ENCODE measurements at places on chromosomes 3 and 15.

- no peak for DNase-seq
These were observed 163.4 kb downstream of the XXYLT1 start for GRCh38 chr3:195107593-195107992.

- no peak for DNase-seq
These were observed 234.8 kb downstream of the NR2F2 start for GRCh38 chr15:96565266-96565665.

DNA sequence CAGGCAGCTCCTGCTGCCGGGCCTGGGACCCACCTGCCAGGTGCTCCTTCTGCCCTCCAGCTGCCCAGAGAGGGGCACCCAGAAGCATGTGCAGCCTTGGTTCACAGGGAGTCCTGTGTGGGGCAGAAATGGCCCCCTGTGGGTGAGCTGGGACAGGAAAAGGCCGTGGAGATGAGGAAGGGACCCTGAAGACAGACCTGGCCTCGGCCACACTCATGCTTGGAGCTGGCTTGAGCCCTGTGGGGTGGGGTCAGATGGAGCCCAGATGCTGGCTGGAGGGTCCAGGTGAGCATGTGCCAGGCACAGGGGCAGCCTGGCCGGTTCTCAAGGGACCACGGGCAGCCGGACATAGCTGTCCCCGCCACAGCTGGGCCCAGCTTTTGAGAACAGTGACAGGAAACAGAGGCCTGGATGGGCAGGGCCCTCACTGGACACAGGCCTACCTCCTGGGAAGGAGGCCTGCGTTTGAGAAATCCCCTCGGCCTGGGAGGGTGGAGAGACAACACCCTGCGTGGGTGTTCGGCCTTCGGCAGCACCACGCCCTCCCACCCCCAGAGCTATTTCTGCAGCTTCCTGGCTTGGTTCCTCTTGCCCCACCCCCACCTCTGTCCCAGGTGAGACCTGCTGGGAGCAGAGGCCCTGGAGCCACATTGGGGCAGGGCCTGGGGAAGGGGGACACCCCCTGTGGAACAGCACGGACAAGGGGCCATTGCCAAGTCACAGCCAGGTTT is 132.6 kb upstream of the MEF2A start:
- DNase-seq, result no peak

DNA sequence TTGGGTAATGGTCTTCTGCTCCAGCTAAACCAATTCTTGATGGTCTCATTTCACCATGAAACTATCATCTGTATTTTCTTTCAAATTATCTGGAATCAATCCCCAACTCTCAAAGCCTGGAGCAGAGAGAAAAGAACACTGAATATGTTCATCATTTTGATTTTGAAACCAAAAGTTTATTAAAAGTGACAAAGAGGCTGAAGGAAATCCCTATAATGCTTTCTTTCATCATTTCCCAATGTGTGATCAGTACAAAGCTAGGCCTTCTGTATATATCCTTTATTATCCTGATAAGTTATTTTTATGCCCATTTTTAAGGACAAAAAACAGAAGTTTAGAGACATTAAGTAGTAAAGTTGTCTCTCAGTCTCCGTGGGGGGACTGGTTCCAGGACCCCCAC is 50.1 kb upstream of the MBNL1 start:
- no peak for DNase-seq

GRCh38 chr3:69712933-69713332 is 26.3 kb upstream of the MITF start:
- no peak for DNase-seq

- no peak for DNase-seq
These were observed 167.1 kb downstream of the P3H2 start for GRCh38 chr3:189953551-189953950.

DNA sequence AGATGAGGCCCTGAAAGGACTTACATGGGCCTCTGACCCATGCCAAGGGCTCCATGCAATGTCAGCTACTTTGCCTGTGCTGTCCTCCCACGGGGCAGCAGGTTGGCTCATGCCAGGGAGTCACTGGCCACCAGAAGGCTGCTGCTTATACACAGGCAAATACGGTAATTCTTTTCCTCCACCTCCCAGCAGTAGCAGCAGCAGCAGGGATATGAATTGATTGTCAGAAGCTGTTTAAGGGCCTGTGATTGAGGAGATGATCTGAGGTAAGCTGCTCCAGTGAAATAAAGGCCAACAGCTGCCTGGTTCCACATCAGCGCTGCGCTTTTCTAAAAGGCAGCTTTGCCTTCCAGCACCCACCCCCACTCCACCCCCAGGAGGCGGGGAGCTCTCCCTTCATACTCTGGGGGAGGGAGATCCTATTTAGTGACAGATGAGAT is 250.5 kb downstream of the SHQ1 start:
- DNase-seq, result peak; percentile 6

- DNase-seq, result no peak
These were observed 547.7 kb upstream of the MCTP2 start for GRCh38 chr15:93683651-93684050.

- DNase-seq, result peak; percentile 19
These were observed 1.0 kb downstream of the USP8 start for GRCh38 chr15:50425219-50425618.

DNA sequence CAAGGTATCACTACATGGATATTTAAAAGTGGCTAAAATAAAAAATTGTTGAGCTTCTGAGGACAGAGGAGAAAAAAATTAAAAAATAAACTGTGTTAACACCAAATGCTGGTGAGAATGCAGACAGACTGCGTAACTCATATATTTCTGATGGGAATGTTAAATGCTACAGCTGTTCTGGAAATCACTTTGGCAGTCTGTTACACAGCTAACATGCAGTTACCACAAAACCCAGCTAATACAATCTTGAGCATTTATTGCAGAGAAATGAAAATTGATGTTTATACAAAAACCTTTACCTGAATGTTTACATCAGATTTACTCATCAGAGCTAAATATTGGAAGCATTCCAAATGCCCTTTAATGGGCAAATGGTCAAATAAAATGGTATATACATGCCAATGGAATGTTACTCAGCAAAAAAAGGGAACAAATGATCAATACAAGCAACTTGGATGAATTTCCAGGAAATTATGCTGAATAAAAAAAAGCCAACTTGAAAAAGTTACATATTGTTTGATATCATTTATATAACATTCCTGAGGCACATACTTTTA is 24.6 kb downstream of the MNS1 start:
- no peak for DNase-seq

GRCh38 chr15:68385671-68386586 is 46.0 kb downstream of the ITGA11 start:
- DNase-seq, result no peak

- peak; percentile 68 for DNase-seq
These were observed 243.7 kb downstream of the CHST2 start for GRCh38 chr3:143363276-143363675.

DNA sequence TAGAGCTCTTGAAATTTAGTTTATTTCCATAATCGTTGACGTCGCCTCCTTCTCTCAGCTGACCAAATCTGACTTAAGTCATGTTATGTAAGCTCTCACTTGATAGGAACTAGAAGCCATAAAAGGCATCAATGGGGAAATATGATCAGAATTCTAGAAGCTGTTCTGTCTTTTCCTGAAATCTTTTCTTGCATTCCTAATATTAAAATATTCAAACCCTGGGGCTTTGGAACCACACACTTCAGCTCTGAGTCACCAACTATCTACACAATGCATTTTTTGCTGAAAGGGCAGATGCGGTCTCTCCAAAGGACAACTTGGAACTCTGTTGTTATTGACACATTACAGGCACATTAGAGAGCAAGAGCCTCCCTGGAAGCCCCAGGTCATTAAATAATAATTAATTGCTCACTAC is 91.3 kb downstream of the LARS2 start:
- no peak for DNase-seq

DNA sequence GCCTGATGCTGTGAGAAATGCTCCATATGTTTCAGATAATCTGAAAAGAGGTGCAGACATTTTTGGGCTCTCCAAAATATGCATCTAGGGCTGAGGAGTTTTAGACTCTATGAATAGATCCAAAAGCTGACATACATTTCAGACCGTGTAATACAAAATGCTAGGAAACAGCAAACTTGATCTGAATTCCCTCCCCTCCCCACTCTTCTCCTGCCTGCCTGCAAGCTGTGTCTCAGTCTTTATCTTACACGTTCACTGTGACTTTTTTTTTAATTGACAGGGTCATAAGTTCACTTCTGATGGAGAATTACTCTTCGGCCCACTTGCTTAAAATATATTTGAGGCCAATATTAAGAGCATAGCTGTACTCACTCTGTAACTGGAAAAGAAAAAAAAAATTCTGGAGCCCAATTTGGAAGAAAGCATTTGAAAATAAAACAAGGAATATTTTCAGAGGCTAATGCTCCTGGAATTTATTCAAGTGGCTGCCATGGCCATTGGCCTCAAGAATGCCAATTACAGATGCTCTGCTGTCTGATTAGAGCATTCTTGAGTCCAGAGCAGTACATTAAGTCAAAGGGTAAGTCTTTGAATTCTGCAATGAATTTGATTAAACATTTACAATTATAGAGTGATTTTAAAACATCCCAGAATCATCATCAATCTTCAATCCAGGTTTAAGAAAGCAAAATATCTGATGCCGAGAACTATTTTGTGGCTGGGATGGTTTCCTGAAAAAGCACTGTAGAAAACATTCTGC is 146.2 kb upstream of the SEMA6D start:
- no peak for DNase-seq

DNA sequence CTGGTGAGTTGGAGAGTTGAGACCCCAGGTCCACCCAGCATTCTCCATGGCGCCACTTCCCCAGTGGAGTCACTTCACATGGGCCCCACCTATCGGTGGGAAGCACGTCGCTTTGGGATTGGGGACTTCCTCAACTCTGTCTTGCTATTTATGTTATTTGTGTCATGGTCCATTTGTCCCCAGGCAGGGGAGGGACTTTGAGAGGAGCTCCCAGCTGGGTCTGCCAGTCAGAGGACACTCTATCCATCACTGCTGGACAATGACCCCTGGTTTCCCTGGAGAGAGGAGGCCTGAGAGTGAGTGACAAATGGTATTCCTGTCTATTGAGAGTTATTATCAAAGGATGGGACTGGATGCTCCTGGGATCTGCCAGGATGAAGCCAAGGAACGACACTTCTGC is 127.6 kb downstream of the RAB11A start:
- DNase-seq, result no peak

- DNase-seq, result no peak
These were observed 63.2 kb downstream of the PXYLP1 start for GRCh38 chr3:141294848-141295247.

DNA sequence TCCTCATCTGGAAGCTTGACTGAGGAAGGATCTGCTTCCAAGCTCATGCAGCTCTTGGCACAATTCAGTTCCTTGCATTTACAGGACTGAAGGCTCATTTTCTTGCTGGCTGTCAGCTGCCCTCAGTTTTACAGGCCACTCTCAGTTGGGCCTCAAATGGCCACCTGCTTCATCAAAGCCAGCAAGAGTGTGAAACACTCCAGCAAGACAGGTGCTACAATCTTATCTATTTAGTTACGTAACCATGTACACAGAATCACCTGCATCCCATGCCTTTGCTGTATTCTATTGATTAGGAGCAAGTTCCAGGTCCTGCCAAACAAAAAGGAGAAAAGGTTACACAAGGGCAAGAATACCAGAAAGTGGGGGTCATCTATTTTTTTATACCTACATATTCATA is 40.8 kb downstream of the RHCG start:
- no peak for DNase-seq

GRCh38 chr3:183255348-183255730 is 2.3 kb downstream of the B3GNT5 start:
- peak; percentile 44 for DNase-seq

DNA sequence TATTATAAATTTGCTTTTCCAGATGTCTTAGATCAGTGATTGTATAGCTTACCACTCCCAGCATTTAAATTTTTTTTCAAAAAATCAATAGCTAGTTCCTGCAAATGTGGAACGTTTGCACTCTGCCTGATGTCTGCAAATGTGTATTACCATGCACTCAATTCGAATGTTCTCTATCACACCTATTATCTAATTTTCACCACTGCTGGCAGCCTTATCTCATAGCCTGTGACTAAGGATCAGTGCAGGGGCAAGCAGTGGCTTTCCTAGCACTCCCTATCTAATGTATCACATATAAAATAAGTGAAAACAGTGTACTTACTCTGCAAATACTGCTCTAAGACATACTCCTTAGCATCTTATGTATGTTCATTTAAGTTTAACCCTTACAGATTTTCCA is 196.3 kb upstream of the PLSCR5 start:
- DNase-seq, result no peak

DNA sequence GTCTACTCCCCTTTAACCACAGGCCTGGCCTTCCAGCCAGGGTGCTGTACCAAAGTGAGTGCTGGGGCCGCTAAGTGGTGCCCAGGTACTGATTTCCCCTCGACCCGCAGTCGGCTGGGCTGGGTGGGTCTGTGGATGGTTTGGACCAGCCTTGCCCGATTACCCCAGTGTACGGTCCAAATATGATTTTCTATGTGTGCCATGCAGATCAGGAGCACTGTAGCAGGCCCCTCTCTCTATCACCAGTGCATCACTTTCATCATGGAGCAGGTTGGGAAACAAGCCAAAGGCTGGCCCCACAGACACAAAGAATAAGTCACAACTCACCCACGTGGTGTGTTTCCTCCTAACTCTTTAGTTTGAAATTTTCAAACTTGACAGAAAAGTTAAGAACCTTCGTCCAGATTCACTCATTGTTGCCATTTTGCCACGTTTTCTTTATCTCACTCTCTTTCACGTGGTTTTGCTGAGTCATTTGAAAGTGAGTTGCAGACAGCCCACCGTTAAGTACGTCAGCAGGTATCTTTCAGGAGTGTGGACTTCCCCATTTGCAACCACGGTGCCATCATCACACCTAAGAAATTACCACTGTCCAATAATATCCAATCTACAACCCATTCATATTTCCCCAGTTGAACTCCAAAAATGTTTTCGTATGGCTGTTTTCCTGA is 37.0 kb downstream of the ZNF710 start:
- peak; percentile 57 for DNase-seq

GRCh38 chr3:36201546-36201945 is 178.8 kb upstream of the STAC start:
- no peak for DNase-seq

GRCh38 chr3:114464548-114464947 is 170.7 kb downstream of the TIGIT start:
- DNase-seq, result no peak

GRCh38 chr3:48222616-48223513 is at the start of gene CAMP:
CAMP (plus strand) TSS chr3:48223495; CDS start chr3:48223512, 17 bp downstream.
- peak; percentile 98 for DNase-seq

DNA sequence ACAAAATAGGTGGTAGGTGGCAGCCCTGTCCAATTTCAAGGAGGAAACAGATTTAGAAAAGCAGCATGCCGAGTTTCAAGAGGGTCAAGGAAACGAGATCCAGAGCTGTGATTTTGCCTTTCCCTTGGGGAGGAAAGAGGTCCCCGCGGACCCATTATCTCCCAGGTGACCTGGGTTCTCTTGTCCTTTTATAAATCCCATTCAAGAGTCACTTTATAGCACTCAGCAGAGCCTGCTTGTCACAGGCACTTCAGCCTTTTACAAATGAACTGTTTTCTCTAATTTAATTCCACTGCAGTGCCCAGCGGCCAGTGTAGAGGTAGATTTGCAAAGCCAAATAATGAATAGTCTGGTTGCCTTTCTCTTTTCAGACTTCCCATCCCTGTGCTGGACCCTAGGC is 99.9 kb downstream of the CD47 start:
- no peak for DNase-seq

GRCh38 chr15:73794443-73795133 is 41.4 kb upstream of the INSYN1 start:
- no peak for DNase-seq

Data from NB4 (cell line).